ENCODE measurements at places on chromosomes 4 and X. TPM values are rescaled to one million over a fixed set of nuclear protein-coding genes. Genes with fewer than 3 reads are reported as not detected.

BMX gene
- total RNA-seq, result not detected

SH3D19 gene
- not detected for total RNA-seq

CXorf51B gene
- not detected for total RNA-seq

OGT gene
- total RNA-seq, result 442 TPM

OTUD6A gene
- total RNA-seq, result not detected

NDNF gene
- total RNA-seq, result not detected

MAGEB18 gene
- not detected for total RNA-seq

VCX gene
- total RNA-seq, result not detected

MAGEC1 gene
- not detected for total RNA-seq

COX7B2 gene
- total RNA-seq, result not detected

CCNQ gene
- total RNA-seq, result 23.6 TPM

TSPAN7 gene
- not detected for total RNA-seq

RGS12 gene
- 9.8 TPM for total RNA-seq

Data from activated naive CD4-positive, alpha-beta T cell treated with anti-CD3 and anti-CD28 coated beads, Interleukin-2, amount 10 ng/mL, durations not matched to agents 5 hours and 36 hours (primary cell).